Natural killer cell treated with Interleukin-12 subunit alpha and Interleukin-12 subunit beta and Interleukin-15 and Interleukin-18, amount 100 ng/mL, for 72 hours (primary cell): ENCODE measurements at places on chromosomes 3 and 15.

- H3K4me3 ChIP-seq, result no peak overlapping the region
- DNase-seq, result no peak
- no peaks in the 10 kb centered on the region for H3K27me3 ChIP-seq
- H3K4me1 ChIP-seq, result peaks cover 5% of the 10 kb centered on the region
- no peak overlapping the region for H3K27ac ChIP-seq
- H3K36me3 ChIP-seq, result peaks cover 19% of the 10 kb centered on the region
These were observed 11.0 kb downstream of the NDUFB5 start for GRCh38 chr3:179615458-179616173.

DNA sequence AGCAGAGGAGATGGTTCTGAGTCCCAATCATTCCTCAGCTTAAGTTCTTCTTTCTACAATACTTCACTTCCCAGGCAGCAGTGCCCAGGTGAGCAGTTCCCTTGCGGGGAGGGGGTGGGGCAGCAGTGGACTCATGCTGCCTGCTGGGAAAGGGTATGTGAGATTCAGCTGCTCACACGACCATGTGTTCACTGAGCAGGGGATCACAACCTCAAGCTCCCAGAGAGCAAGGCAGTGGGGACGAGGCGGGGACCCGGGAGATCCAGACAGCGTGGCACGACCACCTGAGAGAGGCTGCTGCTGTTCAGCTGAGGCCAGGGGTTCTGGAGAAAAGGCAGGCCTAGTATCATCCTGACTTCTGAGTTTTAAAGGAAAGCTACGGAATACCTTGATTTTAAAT lies 166.6 kb downstream of the XXYLT1 start:
- DNase-seq, result peak; percentile 38
- no peak overlapping the region for H3K27ac ChIP-seq
- H3K27me3 ChIP-seq, result no peaks in the 10 kb centered on the region
- H3K4me3 ChIP-seq, result no peak overlapping the region
- H3K36me3 ChIP-seq, result no peaks in the 10 kb centered on the region

DNA sequence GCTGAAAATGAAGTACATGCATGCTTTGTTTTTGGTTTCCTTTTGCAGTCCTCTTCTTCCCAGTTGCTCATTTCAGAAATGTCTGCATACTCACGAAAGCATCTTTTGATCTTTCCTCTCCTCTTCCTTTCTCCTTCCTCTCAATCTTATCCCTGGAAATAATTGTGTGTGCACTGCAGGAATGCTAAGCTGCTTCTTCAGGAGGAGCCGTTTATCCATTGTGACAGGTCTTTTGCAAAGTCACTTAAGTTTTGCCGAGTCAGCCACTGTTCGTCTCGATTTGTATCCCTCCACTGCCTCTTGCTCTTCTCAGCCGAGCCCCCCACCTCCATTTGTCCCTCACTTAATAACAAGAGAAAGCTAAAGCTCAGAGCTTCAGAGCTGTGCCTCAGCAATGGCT lies 597.6 kb downstream of the AGBL1 start:
- DNase-seq, result no peak
- no peak overlapping the region for H3K4me3 ChIP-seq
- H3K36me3 ChIP-seq, result peaks cover 4% of the 10 kb centered on the region
- H3K27me3 ChIP-seq, result peaks cover 13% of the 10 kb centered on the region

- no peak overlapping the region for H3K4me3 ChIP-seq
- peaks cover 4% of the 10 kb centered on the region for H3K27me3 ChIP-seq
- no peaks in the 10 kb centered on the region for H3K36me3 ChIP-seq
- DNase-seq, result no peak
These were observed 10.9 kb upstream of the DLL4 start for GRCh38 chr15:40918146-40918798.

DNA sequence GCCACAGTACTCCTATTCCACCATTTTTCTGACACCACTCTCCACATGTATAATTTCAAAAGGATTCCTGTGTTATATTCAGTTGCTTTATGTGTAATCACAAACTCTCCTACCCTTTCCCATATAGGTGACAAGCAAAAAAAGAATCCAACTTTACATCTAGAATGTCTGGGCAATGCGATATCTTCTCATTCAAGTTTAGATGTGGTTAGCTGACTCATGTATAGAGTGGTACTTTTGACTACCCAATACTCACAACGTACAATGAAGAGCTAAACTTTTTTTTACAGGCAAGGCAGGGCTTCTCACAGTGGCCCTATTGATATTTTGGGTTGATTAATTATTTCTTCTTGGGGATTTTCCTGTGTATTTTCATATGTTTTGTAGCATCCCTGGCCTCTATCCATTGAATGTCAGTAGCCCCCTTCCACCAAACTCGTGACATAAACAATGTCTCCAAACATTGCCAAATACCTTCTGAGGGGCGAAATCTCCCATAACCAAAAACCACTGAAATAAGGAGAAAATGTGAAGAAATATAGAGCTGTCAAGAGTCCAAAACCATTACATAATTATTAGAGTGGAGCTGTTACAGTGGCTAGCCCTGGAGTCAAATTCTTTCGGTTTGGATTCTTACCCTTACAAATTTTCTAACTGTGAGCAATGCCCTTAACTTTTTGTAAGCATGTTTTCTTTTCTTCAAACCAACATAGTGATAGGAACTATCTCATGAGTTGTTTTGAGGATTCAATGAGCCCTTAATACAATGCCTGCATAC lies 342.6 kb downstream of the NSUN3 start:
- H3K4me1 ChIP-seq, result no peaks in the 10 kb centered on the region
- no peaks in the 10 kb centered on the region for H3K27me3 ChIP-seq
- H3K27ac ChIP-seq, result no peak overlapping the region
- no peak overlapping the region for H3K4me3 ChIP-seq
- no peaks in the 10 kb centered on the region for H3K36me3 ChIP-seq

DNA sequence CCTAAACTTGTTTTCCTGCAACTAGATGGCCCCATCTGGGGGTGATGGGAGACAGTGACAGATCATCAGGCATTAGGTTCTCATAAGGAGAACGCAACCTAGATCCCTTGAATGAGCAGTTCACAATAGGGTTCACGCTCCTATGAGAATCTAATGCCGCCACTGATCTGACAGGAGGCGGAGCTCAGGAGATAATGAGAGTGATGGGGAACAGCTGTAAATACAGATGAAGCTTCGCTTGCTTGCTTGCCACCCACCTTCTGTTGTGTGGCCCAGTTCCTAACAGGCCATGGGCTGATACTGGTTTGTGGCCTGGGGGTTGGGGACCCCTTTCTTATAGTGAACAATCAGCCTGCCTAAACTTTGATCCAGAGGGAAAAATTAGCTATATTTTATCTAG lies 15.2 kb upstream of the C3orf49 start:
- peaks cover 3% of the 10 kb centered on the region for H3K27me3 ChIP-seq
- no peaks in the 10 kb centered on the region for H3K4me1 ChIP-seq
- H3K4me3 ChIP-seq, result no peak overlapping the region
- H3K36me3 ChIP-seq, result no peaks in the 10 kb centered on the region

DNA sequence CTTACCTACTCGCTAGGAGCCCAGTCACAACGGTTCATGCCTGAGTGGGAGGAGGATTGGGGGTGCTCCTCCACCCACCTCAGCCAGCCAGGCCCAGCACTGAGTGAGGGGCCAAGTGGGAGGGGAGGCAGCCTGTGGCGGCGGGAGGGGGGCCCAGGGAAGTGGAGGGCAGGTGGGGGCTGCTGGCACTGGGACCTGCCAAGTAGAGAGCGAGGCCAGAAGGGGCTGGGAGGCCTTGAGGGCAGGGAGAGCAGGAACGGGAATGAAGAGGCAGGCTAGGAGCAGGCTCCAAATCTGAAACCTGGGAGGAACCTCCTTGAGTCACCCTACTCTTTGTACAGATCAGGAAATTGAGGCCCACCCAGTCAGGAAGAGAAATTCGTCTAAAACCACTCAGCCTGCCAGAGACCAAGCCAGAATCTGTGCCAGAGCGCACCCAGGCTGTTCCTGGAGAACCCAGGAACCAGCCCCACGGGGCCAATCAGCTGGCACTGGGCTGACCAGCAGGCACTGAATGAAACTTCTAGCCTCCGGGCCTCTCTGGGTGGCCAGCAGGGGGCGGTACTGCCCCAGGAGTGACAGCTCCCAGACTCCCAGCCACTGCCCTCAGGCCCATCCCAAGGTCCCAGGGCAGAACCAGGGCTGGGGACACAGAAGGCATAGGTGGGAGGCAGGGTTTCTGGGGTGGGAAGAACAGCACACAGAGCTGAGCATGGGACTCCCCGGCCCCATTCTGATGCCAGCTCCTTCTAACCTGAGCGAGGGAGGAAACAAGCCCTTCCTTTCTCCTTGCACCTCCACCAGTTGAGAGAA lies 14.8 kb upstream of the CYP11A1 start:
- H3K4me3 ChIP-seq, result no peak overlapping the region
- H3K27me3 ChIP-seq, result no peaks in the 10 kb centered on the region
- peak overlapping the region; percentile 53 for H3K27ac ChIP-seq
- H3K4me1 ChIP-seq, result peaks cover 23% of the 10 kb centered on the region

- no peaks in the 10 kb centered on the region for H3K36me3 ChIP-seq
- no peak overlapping the region for H3K4me3 ChIP-seq
- no peaks in the 10 kb centered on the region for H3K4me1 ChIP-seq
These were observed 85.2 kb upstream of the CCDC39 start for GRCh38 chr3:180764481-180764880.

- H3K4me3 ChIP-seq, result no peak overlapping the region
- no peaks in the 10 kb centered on the region for H3K27me3 ChIP-seq
- DNase-seq, result no peak
- H3K27ac ChIP-seq, result no peak overlapping the region
- H3K36me3 ChIP-seq, result no peaks in the 10 kb centered on the region
These were observed 55.8 kb downstream of the GTF2E1 start for GRCh38 chr3:120798346-120798745.

GRCh38 chr3:29317659-29318173 lies 36.8 kb downstream of the RBMS3 start:
- DNase-seq, result no peak
- H3K4me3 ChIP-seq, result no peak overlapping the region
- no peaks in the 10 kb centered on the region for H3K27me3 ChIP-seq

DNA sequence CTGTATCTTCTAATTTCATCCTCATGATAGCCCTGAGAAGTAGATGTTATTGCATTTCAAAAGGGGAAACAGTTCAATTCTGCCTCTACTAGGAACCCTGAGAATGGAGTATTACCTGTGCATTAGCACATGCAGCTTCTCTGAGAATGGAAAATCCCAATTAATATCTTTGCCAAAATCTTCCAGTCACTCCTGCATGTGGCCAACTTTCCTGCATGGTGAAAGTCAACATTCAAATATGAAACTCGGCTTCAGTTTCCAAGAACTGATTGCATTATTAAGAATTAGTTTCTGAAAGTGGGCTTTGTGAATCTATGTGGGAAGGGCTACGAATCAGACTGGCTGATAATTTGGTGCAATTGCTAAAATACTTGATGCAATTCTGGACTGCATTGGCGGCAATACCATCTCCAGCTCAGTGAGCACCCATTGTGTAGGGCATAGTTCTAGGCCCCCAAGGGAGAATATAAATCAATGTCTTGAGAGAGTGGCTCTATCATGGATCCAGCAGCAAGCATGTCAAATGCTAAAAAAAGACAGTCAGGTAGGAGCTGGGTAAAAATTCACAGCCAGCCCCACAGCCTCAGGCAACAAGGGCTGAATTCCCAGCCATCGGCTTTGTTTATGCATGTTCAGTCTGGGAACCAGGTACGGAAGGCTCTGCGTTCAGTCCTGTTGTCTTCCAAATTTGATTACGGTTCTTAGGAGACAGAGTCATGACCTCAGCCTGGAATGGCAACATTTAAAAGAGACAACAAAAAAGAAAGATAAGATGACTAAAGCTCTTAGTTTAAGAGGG lies 18.8 kb upstream of the BCL6 start:
- no peak overlapping the region for H3K4me3 ChIP-seq
- no peak for DNase-seq
- H3K4me1 ChIP-seq, result no peaks in the 10 kb centered on the region
- H3K27ac ChIP-seq, result no peak overlapping the region
- H3K36me3 ChIP-seq, result no peaks in the 10 kb centered on the region
- no peaks in the 10 kb centered on the region for H3K27me3 ChIP-seq

GRCh38 chr3:49722896-49723295 lies 855 bp downstream of the GMPPB start:
- H3K4me1 ChIP-seq, result peaks cover 38% of the 10 kb centered on the region
- peak overlapping the region; percentile 89 for H3K4me3 ChIP-seq
- peak overlapping the region; percentile 97 for H3K27ac ChIP-seq
- no peak for DNase-seq

- no peaks in the 10 kb centered on the region for H3K27me3 ChIP-seq
- DNase-seq, result no peak
- no peak overlapping the region for H3K4me3 ChIP-seq
- H3K36me3 ChIP-seq, result peaks cover 4% of the 10 kb centered on the region
- H3K4me1 ChIP-seq, result no peaks in the 10 kb centered on the region
These were observed 11.6 kb upstream of the CHL1 start for GRCh38 chr3:184976-185375.

- H3K4me1 ChIP-seq, result no peaks in the 10 kb centered on the region
- DNase-seq, result no peak
- no peak overlapping the region for H3K27ac ChIP-seq
- H3K4me3 ChIP-seq, result no peak overlapping the region
These were observed 779.1 kb upstream of the SEMA6D start for GRCh38 chr15:46938169-46938568.
